ENCODE measurements at places on chromosomes 13 and 19. TPM values are rescaled to one million over a fixed set of nuclear protein-coding genes. Genes with fewer than 3 reads are reported as not detected.

RASAL3 gene
- total RNA-seq = 0.42 TPM

KASH5 gene
- total RNA-seq = not detected

NXNL1 gene
- total RNA-seq = 0.60 TPM

- no peaks in the 10 kb centered on the region for H3K4me1 ChIP-seq
- H3K36me3 ChIP-seq = no peaks in the 10 kb centered on the region
- DNase-seq = no peak
- no peak overlapping the region for H3K4me3 ChIP-seq
- no peak overlapping the region for H3K27ac ChIP-seq
Measured at GRCh38 chr19:30340771-30341561, 31.2 kb upstream of the ZNF536 start.

GRCh38 chr19:48319647-48320541, 5.5 kb upstream of the EMP3 start:
- peak; percentile 79 for DNase-seq
- no peak overlapping the region for H3K4me3 ChIP-seq
- no peaks in the 10 kb centered on the region for H3K36me3 ChIP-seq
- peaks cover 44% of the 10 kb centered on the region for H3K4me1 ChIP-seq
- no peaks in the 10 kb centered on the region for H3K27me3 ChIP-seq

GRCh38 chr19:29882719-29883105, 59.3 kb upstream of the URI1 start:
- peaks cover 2% of the 10 kb centered on the region for H3K27me3 ChIP-seq
- H3K36me3 ChIP-seq = no peaks in the 10 kb centered on the region
- no peak overlapping the region for H3K4me3 ChIP-seq
- no peak overlapping the region for H3K27ac ChIP-seq
- no peak for DNase-seq
- H3K4me1 ChIP-seq = no peaks in the 10 kb centered on the region

DNA sequence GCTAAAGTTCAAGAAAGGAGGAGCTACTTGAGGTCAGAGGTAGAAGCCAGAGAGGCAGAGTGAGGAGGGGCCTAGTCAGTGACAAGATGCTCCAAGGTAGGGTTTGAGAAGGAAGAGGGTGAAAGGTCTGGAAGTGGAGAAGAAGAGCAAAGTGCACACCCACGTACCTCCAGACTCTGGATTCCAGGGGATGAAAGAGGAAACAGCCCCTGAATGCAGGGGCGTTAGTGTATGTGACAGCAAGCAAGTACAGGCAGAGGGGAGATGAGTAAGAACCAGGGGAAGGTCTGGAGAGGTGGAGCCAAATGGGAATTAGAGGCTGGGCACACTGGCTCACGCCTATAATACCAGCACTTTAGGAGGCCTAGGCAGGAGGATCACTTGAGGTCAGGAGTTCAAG, 8.7 kb downstream of the RPS28 start:
- peaks cover 23% of the 10 kb centered on the region for H3K4me1 ChIP-seq

All from heart left ventricle (tissue), 16 donors.